ENCODE measurements at places on chromosomes 1 and 21.

- DNase-seq, result peak; percentile 11
Measured at GRCh38 chr1:57423135-57423655, 665 bp downstream of the DAB1 start.

DNA sequence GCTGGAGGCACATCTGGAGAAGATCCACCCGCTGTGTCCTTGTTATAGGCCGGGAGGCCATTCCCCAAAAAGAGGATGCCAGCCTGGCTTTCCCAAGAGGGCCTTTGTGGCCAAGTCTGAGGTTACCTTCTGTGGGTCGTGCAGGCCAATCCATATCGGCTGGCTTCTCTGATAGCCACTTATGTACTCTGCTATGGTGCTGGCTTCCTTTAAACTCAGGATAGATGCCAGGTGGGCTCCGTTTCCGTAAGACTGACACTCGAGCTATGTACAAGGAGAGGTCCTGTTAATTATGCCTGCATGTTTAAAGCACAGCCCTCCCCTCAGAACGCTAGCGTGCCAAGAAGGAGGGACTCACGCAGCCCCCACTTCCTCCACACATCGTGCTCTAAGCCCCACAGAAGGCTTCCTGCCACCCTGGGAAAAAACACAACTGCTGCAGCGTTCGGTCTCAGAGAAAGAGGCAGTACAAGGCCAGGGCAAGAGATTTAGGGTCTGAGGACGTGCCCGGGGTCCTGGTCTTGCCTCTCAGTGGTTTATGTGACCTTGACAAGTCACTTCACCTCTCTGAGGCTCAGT, 11.6 kb downstream of the REG4 start:
- DNase-seq, result no peak

GRCh38 chr1:71667216-71667615, 586.4 kb upstream of the ZRANB2 start:
- peak; percentile 25 for DNase-seq

DNA sequence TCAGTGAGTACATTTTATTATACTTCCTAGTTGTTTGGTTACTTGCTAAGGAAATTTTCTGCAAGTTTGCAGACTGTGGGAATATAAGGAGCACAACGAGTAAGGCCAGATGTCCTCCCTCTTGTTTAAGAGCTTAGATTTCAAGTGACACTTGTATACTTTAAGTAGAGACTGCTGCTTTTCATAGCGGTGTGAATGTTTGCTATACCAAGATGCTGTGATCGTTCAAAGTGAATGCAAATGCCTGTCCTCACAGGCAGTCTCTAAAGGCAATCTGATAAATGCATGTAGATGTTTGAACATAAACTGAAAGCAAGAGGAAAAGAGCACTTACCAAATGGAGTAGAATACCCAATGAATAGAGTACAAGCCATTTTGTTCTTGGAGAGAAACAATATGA, 226.4 kb downstream of the NRIP1 start:
- peak; percentile 41 for DNase-seq

DNA sequence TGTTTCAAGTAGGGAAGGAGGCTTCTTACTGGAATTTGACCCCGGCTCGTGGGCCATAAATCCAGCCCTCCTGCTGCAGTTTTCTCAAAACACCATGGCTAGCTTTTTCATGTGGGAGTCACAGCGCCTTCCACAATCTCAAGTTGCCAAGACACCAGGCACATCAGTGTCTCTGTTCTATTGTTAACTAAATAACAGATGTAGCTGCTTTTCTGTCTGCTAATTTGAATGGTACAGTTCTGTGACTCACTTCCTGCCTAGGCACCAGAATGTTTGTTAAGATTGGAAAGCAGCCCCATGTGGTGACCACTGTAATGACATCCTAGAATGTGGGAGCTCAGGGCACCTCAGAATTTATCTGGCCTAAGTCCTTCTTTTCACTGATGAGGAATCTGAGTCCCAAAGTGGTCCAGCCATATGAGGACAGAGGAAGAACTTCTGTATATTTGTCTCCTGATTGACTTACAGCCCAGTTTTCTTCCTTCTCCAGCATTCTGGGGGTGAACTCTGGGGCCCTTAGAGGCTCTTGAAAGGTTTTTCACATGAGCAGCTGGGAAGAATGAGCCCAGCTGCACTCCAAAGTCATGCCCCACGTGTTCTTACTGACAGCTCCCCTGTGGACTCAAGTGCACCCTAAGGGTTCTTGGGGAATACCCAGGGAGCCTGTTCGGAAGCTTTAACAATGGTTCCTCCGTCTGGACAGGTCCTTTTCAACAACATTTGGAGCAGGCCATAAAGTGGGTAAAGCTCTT, 27.5 kb downstream of the TRIM45 start:
- peak; percentile 75 for DNase-seq

GRCh38 chr21:38474796-38475195, 23.5 kb downstream of the ERG start:
- DNase-seq, result no peak

- no peak for DNase-seq
Measured at GRCh38 chr1:165034136-165034809, 322.2 kb downstream of the LMX1A start.

- DNase-seq, result no peak
Measured at GRCh38 chr1:1917304-1917976, 1.6 kb downstream of the TMEM52 start.

GRCh38 chr21:38440746-38441145, 57.5 kb downstream of the ERG start:
- peak; percentile 80 for DNase-seq

DNA sequence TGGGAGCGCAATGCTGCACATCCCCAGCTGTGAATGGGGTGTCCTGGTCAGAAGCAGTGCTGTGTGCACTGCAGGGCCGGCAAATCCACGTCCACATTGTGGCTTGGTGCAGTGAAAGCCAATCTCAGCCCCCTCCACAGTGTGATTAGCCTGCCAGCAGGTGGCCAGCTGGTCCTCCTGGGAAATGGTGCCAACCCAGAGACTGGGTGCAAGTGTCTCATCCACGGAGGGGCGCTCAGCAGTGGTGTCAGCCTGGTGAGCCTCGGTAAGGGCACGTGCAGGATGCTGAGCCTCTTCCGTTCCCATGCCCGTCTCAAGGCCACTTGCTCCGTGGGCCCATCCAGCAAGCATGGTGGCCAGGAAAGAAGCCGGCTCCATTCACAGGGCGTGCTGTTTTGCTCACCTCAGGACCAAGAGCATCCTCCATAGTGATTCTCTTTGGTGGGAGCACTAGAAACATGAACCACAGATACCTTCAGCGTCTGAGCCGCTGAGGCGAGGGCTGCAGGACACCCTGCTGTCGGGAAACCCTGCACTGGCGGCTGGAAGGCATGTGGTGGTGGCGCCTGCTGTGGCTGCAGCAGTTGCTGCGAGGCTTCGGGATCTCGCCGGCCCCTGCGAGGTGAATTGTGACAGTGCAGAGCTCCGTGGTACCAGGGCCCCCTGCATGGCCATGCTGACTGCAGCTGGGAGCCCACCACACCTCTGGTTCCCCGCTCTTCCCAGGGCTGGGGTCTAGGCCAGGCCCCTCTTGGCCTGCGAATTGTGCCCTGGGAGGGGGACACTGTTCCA, 2.0 kb upstream of the SMYD3 start:
- no peak for DNase-seq

- no peak for DNase-seq
Measured at GRCh38 chr1:25576459-25577133, 33.2 kb downstream of the LDLRAP1 start.
